ENCODE measurements at places on chromosomes 16 and 17. TPM values are rescaled to one million over a fixed set of nuclear protein-coding genes. Genes with fewer than 3 reads are reported as not detected.

The C1QTNF8 gene
- total RNA-seq, result not detected

The CCL7 gene
- 1.9 TPM for total RNA-seq

DNA sequence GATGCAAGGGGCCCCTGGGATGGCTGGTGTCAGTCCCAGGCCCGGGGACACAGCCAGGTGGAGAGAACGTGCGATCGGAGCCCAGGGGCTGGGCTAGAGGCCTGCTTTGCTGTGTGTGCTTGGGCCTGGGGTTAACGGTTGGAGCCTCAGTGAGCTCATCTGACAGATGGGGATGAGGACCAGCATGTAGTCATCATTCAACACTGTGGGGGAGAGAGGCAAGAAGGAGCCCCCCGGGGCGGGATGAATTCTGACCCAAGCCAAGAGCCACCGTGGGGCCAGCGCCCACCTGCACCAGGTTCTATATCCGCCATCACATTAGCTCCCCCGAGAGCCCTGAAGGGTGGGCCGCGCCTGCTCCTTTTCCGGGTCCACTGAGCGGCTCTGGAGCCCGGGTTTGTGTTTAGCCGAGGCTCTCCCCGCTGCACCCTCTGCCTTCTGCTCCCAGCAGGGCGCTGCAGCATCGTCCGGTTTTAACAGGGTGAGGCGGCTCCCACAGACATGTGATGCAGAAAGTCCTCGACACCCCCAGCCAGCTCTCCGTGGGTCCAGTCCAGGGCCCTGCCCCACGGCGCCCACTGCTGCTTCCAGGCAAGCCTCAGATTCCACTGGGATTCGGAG lies 365.7 kb downstream of the SEC14L1 start:
- no peak for DNase-seq

GRCh38 chr17:80750263-80750662 lies 205.6 kb downstream of the RPTOR start:
- no peak for DNase-seq

- DNase-seq, result no peak
These were observed 40.8 kb downstream of the YPEL2 start for GRCh38 chr17:59372138-59372751.

- no peak for DNase-seq
These were observed 5.7 kb upstream of the VAT1L start for GRCh38 chr16:77782694-77783093.

DNA sequence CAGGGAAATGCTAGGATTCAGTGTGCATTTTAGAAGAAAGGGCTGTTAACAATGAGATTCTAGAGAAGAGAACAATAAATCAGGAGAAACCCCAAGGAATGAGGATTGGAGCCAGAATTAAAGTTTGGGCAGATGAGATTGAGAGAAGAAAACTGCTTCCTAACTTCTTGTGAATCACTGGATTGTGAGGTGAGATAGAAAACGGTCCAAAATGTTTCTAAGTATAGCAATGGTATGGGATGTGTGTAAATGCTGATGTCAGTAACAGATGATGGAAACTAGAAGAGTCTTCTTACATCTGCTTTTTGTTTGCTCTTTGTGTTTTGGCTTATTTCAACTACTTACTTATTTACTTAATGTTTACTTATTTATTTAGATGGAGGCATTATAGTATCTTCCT lies 123.0 kb downstream of the KCNJ2 start:
- DNase-seq, result no peak

DNA sequence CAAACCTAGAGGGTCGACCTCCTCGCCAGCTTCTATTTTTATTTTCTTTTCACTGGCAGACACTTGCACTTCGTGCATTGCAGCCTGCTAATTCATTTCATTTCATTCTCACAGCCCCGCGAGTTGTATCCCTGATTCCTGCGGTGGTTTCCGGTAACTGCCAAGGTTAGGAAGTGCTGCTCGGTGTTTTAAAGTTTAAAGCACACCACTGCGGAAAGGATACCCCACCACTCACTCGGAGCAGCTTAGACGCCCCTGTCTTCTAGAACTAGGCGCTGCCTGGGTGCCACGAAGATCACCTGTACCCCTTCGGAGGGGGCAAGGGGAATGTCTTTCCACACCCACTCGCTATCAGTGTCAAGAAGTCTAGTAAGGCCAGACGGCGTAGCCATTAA lies 509 bp downstream of the CNEP1R1 start:
- DNase-seq, result no peak

DNA sequence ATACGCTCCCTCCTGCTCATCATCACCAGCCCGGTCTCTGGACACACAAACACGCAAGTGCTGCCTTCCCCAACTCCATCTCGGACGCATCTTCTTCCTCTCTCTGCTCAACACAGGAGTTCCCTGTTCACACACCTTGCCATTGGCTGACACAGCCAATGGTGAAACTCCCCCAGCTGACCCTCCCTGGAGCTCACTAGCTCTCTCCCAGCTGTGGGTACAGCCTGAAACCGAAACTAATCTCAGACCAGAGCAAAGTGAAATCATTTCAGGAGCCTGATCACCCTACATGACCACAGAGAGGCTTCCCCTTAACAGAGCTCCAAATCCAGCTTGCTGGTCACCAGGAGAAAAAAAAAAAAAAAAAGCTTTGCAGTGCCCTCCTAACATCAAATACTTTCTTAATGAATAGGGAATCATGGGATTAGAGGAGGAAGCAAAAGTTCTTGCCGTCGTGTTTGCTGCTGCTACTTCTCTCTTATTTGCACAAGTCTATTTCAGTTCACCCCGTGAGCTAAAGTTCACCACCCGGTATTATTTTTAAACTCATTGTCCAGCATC lies 8.3 kb downstream of the CUEDC1 start:
- DNase-seq, result no peak

DNA sequence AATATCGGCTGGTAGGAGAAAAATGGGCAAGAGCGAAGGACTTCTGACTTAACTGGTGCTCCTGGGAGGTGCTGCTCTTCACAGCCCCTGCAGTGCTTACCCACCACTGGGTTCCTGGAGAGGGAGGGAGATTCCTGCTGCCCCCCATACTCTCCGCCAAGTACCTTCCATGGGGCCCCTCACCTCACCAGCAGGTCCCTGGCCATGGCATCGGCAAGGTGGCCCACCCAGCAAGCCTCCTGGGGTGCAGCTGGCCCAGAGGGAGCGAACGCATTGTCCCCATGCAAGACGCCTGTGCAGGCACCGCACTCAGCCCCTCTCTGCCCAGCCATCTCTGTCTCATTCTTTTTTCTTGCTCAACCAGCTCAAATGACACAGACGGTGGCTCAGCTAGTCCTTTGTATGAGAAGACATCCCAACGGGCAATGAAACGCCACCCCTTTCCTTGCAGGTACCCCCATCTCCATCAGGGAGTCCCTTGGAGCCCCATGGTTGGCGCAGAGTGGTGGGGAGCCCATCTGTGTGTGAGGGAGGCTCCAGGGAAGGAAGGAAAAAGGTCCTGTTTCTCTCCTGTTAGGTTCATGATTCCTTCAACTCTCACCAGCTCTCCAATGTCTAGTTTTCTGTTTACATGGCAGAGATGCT lies 9.6 kb upstream of the ALDH3A1 start:
- peak; percentile 5 for DNase-seq
